GM12878 (cell line): ENCODE measurements at places on chromosomes 1 and 21. TPM values are rescaled to one million over a fixed set of nuclear protein-coding genes. Genes with fewer than 3 reads are reported as not detected.

The ALG14 gene
- 4.8 and 8.4 TPM in 2 replicates for total RNA-seq

The CHODL gene
- total RNA-seq, result 0.19 and 0.28 TPM in 2 replicates

The PODN gene
- 0.10 and 0.11 TPM in 2 replicates for total RNA-seq

The OR10J1 gene
- total RNA-seq, result not detected in 2 replicates

The TAGLN2 gene
- total RNA-seq, result 340 and 350 TPM in 2 replicates

The ADAMTS4 gene
- 0.05 and 0.13 TPM in 2 replicates for total RNA-seq

The CLDN17 gene
- not detected in 2 replicates for total RNA-seq

The KIF26B gene
- 11.6 and 11.7 TPM in 2 replicates for total RNA-seq

The ITLN2 gene
- total RNA-seq, result not detected in 2 replicates

The REG4 gene
- total RNA-seq, result not detected in 2 replicates

The RYR2 gene
- 0.03 TPM in 1 of 2 replicates, not detected in the other for total RNA-seq

GRCh38 chr1:155966750-155967149, 11.6 kb downstream of the ARHGEF2 start:
- peaks cover 55% of the 10 kb centered on the region for H3K4me1 ChIP-seq
- no peak overlapping the region for H3K4me3 ChIP-seq
- no peak overlapping the region for H3K27ac ChIP-seq
- H3K36me3 ChIP-seq, result peaks cover 63% of the 10 kb centered on the region

DNA sequence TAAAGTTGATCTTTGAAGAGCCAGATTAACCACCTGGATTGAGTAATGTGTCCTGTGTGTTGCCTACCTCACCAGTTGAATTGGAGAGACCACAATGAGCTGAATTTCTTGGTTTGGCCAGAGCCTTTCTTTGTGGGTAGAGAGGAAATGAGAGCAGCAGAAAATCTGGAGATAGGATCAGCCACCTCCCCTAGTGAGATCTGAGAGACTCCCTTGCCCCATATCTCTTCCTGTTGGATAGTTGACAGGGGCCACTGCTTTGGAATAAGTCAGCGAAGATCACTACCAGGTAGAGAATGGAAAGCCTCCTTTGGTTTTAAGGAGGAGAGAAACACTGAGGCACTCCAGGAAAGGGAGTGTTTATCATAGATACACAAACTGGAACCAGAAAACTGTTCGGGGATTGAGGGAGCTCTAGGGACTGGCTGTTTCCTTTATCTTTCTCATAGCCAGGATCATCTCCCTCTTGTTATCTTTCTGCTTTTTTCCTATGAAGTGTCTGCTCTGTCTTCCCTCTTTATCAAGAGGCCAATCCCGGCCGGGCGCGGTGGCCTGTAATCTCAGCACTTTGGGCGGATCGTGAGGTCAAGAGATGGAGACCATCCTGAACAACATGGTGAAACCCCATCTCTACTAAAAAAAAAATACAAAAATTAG, 21.3 kb upstream of the ZNF326 start:
- H3K4me1 ChIP-seq, result peaks cover 6% of the 10 kb centered on the region; the same call in 1 of the 2 replicates
- H3K4me3 ChIP-seq, result no peak overlapping the region
- H3K27ac ChIP-seq, result no peak overlapping the region
- H3K36me3 ChIP-seq, result no peaks in the 10 kb centered on the region
- H3K27me3 ChIP-seq, result no peaks in the 10 kb centered on the region

DNA sequence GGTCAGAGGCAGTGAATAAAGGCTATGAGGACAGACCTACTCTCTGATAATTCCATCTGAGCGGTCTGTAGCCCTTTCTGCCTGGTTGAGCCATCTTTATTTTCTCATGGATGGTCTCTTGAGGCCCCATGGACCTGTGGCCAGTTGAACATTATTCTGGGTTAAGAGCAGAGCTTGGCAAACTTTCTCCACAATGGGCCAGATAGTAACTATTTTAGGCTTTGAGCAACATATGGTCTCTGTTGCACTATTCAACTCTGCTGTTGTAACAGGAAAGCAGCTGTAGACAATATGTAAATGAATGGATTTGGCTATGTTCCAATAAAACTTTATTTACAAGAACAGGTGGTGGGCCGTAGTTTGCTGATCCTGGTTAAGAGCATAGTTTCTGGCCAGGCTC, 62.7 kb downstream of the KAZN start:
- H3K4me1 ChIP-seq, result no peaks in the 10 kb centered on the region
- no peak overlapping the region for H3K27ac ChIP-seq
- no peak overlapping the region for H3K4me3 ChIP-seq
- no peaks in the 10 kb centered on the region for H3K36me3 ChIP-seq
- H3K27me3 ChIP-seq, result no peaks in the 10 kb centered on the region

- H3K36me3 ChIP-seq, result peaks cover 3% of the 10 kb centered on the region; the same call in 1 of the 2 replicates
- DNase-seq, result peak; percentile 78
- 0 out of 2 replicates have a peak overlapping the region, but pooled peaks have one; percentile 4 for H3K4me3 ChIP-seq
- H3K4me1 ChIP-seq, result peaks cover 46% of the 10 kb centered on the region
Measured at GRCh38 chr1:153849487-153850185, 73.1 kb downstream of the GATAD2B start.

- no peak for DNase-seq
- no peak overlapping the region for H3K4me3 ChIP-seq
- H3K27me3 ChIP-seq, result no peaks in the 10 kb centered on the region
- no peaks in the 10 kb centered on the region for H3K36me3 ChIP-seq
- H3K27ac ChIP-seq, result no peak overlapping the region
Measured at GRCh38 chr1:1938613-1939295, 19.7 kb upstream of the TMEM52 start.

DNA sequence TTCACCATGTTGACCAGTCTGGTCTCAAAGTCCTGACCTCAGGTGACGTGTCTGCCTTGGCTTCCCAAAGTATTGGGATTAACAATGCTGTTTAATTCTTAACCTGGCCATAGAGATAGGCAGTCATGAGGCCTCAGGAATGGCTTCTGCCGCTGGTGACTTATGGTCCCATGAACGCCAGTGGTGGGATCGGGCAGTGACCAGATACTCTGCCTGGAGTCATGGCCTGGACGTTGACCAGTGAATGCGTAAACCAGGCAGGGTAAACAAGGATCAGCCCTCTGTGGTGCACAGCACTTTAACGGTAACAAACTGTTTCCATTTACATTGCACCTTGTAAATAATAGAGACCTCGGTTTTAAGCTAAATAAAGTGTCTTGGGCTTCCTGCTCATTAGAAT, 23.0 kb downstream of the MTARC1 start:
- H3K27me3 ChIP-seq, result no peaks in the 10 kb centered on the region
- no peak overlapping the region for H3K27ac ChIP-seq
- no peaks in the 10 kb centered on the region for H3K4me1 ChIP-seq
- H3K36me3 ChIP-seq, result no peaks in the 10 kb centered on the region
- no peak for DNase-seq
- H3K4me3 ChIP-seq, result no peak overlapping the region

- H3K27me3 ChIP-seq, result no peaks in the 10 kb centered on the region
- no peak overlapping the region for H3K4me3 ChIP-seq
- no peak overlapping the region for H3K27ac ChIP-seq
- no peak for DNase-seq
Measured at GRCh38 chr21:45545691-45546531, 3.7 kb upstream of the SLC19A1 start.

- no peaks in the 10 kb centered on the region for H3K27me3 ChIP-seq
- no peaks in the 10 kb centered on the region for H3K36me3 ChIP-seq
- H3K27ac ChIP-seq, result no peak overlapping the region
- no peak overlapping the region for H3K4me3 ChIP-seq
Measured at GRCh38 chr1:106768077-106768476, 288.4 kb upstream of the PRMT6 start.

- H3K36me3 ChIP-seq, result peaks cover 2% of the 10 kb centered on the region
- H3K27ac ChIP-seq, result no peak overlapping the region
- DNase-seq, result no peak
- H3K27me3 ChIP-seq, result no peaks in the 10 kb centered on the region
- H3K4me1 ChIP-seq, result peaks cover 15% of the 10 kb centered on the region
Measured at GRCh38 chr21:42991992-42992740, 17.8 kb downstream of the PKNOX1 start.

DNA sequence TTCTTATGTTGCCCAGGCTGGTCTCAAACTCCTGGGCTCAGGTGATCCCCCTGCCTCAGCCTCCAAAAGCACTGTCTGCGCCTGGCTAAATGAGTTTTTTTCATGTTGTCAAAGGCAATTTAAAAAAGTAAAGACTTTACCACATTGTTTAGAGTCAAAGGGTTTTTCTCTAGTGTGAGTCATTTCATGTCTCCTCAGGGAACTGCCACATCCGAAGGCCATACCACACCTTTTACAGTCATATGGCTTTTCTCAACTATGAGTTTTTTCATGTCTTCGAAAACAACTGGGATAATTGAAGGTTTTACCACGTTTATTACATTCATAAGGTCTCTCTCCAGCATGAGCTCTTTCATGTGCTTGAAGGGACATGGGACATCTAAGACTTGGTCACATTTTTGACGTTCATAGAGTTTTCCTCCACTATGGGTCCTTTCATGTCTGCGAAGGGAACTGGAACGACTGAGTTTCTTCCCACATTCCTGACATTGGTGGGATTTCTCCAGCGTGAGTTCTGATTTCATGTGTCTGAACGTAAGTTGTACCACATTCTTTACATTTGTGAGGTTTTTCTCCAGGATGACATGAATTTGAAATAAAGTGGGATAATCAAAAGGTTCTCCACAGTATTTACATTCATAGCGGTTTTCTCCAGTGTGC, 65.6 kb downstream of the UCHL5 start:
- no peaks in the 10 kb centered on the region for H3K27me3 ChIP-seq
- DNase-seq, result no peak
- H3K36me3 ChIP-seq, result peaks cover 5% of the 10 kb centered on the region; the same call in 1 of the 2 replicates
- H3K27ac ChIP-seq, result no peak overlapping the region
- no peak overlapping the region for H3K4me3 ChIP-seq

GRCh38 chr1:29597861-29598260, 361.5 kb downstream of the PTPRU start:
- no peak overlapping the region for H3K4me3 ChIP-seq
- H3K27me3 ChIP-seq, result no peaks in the 10 kb centered on the region
- no peak for DNase-seq
- no peaks in the 10 kb centered on the region for H3K36me3 ChIP-seq

GRCh38 chr1:83901547-83902155, 97.3 kb downstream of the TTLL7 start:
- no peak for DNase-seq
- no peak overlapping the region for H3K27ac ChIP-seq
- no peaks in the 10 kb centered on the region for H3K36me3 ChIP-seq
- no peak overlapping the region for H3K4me3 ChIP-seq

DNA sequence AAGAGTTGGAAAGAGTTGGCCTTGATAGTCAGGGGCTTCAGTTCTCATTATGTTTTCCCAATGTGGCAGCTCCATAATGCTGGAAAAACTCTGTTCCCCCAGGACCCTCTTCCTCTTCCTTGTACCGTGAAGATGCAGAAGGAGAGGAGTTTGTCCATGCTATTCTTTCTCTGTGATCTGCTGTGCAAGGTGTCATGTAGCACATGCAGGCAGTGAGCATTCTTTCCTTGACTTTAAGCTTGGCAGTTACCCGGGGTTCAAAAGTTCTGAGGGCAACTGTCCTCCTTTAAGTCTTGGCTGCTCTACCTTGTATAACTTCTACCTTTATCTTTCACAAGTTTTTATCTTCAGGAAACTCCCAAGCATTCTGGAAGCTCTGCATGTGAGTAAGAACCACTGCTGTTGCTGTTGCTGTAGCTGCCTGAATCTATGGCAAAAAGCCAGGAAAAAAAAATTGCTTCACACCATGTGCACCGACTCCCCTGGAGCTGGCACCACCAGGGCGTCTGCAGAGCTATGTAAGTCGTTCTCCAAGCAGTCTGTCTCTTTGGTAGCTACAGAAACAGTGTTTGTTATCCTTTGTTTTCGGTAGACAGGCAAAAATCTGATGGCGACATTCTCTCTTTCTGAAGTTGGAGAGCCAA, 42.7 kb upstream of the SLC16A1 start:
- H3K4me1 ChIP-seq, result no peaks in the 10 kb centered on the region
- no peak overlapping the region for H3K4me3 ChIP-seq
- no peak for DNase-seq
- H3K27me3 ChIP-seq, result no peaks in the 10 kb centered on the region
- H3K36me3 ChIP-seq, result peaks cover 3% of the 10 kb centered on the region; the same call in 1 of the 2 replicates

- peaks cover 19% of the 10 kb centered on the region for H3K4me1 ChIP-seq
- H3K36me3 ChIP-seq, result no peaks in the 10 kb centered on the region
- H3K27ac ChIP-seq, result no peak overlapping the region
- DNase-seq, result no peak
- H3K4me3 ChIP-seq, result no peak overlapping the region
- H3K27me3 ChIP-seq, result no peaks in the 10 kb centered on the region
Measured at GRCh38 chr1:22163137-22163536, 20.2 kb upstream of the WNT4 start.

- peak overlapping the region; percentile 34; the same call in 1 of the 2 replicates for H3K4me3 ChIP-seq
- H3K4me1 ChIP-seq, result peaks cover 4% of the 10 kb centered on the region; the same call in 1 of the 2 replicates
- H3K27ac ChIP-seq, result no peak overlapping the region
- no peaks in the 10 kb centered on the region for H3K27me3 ChIP-seq
Measured at GRCh38 chr1:203799157-203799556, 3.7 kb downstream of the ZBED6 start.

DNA sequence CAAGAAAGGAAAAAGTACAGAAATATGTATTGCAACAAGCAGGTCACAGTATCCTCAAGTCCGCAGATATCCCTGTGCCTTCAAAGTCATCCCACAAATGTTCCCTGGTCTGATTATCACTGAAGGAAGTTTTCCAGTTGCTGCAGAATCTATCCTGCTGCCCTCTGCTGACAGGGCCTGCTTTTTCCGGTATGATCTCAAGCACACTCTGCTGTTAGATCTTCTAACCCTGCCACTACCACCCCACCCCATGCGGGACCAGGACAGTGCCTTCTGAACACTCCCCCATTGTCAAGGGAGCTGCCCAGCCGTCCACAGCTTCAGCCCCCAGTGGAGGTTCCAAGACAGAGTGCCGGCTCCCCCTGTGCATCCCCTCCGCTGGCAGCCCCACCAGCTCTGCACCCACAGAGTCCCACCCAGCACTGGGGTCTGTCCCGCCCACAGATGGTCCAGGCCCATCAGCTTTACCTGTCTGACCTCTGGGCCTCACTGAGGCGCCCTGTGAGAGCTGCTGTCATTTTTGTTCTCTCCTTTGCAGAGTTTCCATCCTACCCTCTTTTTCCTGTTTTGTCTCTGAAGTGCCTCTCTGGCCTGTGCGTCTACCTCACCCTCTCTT, 27.9 kb downstream of the FAM163A start:
- H3K4me1 ChIP-seq, result no peaks in the 10 kb centered on the region
- no peak overlapping the region for H3K4me3 ChIP-seq
- H3K27ac ChIP-seq, result no peak overlapping the region
- no peak for DNase-seq
- H3K27me3 ChIP-seq, result no peaks in the 10 kb centered on the region

DNA sequence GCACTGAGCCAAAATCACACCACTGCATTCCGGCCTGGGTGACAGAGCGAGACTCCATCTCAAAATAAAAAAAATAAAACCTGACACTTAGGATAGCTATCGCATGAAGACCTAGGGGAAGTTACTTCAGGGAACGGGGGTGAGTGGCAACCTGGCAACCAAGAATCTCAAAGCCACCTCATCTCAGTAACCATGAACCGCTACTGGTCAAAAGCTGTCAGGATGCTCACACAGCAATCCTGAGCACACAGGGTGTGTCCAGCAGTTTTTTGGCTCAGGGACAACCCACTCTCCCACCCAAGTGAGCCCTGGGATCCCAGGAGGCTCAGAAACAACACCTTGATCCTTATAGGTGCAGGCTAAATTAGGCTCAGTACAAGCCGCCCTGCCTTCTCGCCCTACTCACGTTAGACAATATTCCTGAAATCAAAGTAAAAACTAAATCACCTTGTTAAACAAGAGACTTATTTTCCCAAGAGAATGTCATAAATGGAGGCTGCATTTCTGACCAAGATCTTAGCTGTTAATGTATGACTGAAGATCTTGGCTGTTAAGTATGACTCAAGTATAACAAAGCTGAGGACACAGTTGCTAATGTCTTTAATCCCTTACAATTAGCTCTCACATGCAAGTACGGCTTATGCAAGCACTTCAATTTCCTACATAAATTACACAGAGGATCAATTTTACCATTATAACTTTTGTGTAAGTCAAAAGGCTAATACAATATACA, 48.3 kb upstream of the NADK start:
- H3K4me1 ChIP-seq, result peaks cover 31% of the 10 kb centered on the region
- H3K4me3 ChIP-seq, result no peak overlapping the region
- no peak for DNase-seq
- H3K27ac ChIP-seq, result no peak overlapping the region
- no peaks in the 10 kb centered on the region for H3K27me3 ChIP-seq
- peaks cover 12% of the 10 kb centered on the region for H3K36me3 ChIP-seq
